ENCODE measurements at places on chromosomes 6 and 20.

DNA sequence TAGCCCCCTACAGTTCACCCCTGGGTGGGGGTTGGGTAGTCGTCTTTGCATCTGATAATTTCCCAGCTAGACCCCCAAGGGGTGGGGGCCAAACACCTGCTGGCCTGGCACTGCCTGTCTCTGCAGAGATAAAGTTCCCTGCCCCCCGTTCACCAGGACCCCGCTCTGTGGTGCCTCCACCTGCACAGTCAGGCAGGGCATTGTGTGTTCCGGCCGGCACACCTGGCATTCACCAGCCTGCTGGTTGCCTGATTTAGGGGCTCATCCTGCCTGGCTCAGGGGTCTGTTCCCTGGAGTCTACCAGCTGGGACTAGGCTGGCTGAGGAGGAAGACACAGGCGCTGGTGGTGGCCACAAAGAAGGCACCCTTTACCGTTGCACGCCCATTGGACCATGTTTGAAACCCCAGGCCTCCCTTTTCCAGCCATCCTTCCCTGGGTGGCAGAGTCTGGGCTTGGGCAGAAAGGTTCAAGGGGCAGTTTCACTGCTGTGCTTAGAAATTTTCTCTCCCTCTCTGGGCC lies 30.8 kb upstream of the SCRT2 start:
- DNase-seq, result no peak

DNA sequence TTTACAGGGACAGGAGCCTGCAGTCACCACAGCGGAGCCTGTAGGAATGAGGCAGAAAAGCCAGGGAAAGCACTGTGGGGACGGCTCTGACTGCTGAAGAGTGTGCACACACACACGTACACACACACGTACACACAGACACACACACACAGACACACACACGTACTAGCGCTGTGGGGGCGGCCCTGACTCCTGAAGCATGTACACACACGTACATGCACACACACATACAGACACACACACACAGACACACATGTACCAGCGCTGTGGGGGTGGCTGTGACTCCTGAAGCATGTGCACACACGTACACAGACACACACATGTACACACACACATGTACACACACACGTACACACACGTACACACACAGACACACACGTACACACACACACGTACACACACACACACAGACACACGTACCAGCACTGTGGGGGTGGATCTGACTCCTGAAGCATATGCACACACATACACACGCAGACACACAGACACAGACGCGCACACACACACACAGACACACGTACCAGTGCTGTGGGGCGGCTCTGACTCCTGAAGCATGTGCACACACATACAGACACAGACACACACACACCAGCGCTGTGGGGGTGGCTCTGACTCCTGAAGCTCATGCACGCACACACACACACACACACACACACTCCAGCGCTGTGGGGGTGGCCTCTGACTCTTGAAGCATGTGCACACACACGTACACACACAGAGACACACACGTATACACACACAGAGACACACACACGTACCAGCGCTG lies 127.3 kb downstream of the DLL1 start:
- no peak for DNase-seq

- DNase-seq, result no peak
These were observed 11.2 kb upstream of the PSMG4 start for GRCh38 chr6:3247255-3248146.

- DNase-seq, result no peak
These were observed 5.4 kb downstream of the NKX2-2 start for GRCh38 chr20:21508230-21509078.

Measured in stimulated activated CD4-positive, alpha-beta T cell treated with anti-CD3 and anti-CD28 coated beads, Interleukin-4, amount 100 ng/mL, for 1 hour (primary cell).